ENCODE measurements at places on chromosomes 1 and 21. TPM values are rescaled to one million over a fixed set of nuclear protein-coding genes. Genes with fewer than 3 reads are reported as not detected.

GRCh38 chr1:22398656-22399420, 52.8 kb upstream of the ZBTB40 start:
- no peak for DNase-seq
- H3K36me3 ChIP-seq = no peaks in the 10 kb centered on the region
- no peak overlapping the region for H3K4me3 ChIP-seq
- H3K4me1 ChIP-seq = no peaks in the 10 kb centered on the region

The DAB1 gene
- 0.43 TPM for total RNA-seq

DNA sequence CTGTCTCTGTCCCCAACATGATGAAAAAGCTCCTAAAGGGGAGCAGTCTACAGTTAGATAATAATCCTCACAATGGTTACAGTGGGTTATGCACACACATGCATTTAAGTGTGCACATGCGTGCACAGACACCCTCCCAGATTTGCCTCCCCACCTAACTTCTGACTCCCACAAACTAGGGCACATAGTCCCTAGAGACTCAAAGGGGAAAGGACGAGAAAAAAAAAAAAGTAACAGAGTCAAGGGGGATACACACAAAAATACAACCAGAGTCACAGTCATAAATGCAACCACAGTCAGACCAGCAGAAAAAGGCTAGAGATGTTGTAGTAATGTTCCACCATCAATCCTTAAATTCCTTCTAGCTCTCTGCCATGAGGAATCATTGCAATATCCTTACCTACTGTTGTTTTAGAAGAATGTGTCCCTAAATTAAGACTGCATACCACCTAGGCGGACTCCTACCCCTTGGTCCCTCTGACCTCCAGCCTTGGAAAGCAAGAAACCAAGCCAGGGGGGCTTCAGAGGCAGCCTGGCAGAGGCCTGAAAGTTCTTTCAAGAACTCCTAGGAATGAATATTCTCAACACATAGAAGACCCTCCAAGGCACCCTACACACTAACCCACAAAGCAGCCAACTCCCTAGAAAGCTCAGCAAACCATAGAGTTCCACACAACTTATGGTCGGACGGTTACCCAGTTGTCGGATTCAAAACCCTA, 1.3 kb downstream of the CRTC2 start:
- peak overlapping the region; percentile 99 for H3K27ac ChIP-seq
- no peaks in the 10 kb centered on the region for H3K27me3 ChIP-seq
- DNase-seq = peak; percentile 70
- H3K36me3 ChIP-seq = peaks cover 41% of the 10 kb centered on the region

The VANGL2 gene
- 7.7 TPM for total RNA-seq

The RNF115 gene
- 14.6 TPM for total RNA-seq

- peak overlapping the region; percentile 98 for H3K27ac ChIP-seq
- H3K27me3 ChIP-seq = no peaks in the 10 kb centered on the region
- no peaks in the 10 kb centered on the region for H3K36me3 ChIP-seq
- H3K4me3 ChIP-seq = peak overlapping the region; percentile 71
Measured at GRCh38 chr1:109547463-109548320, 723 bp upstream of the GNAI3 start.

The BTBD8 gene
- 3.7 TPM for total RNA-seq

GRCh38 chr1:40783001-40783905, at the start of gene KCNQ4:
TSS of gene KCNQ4 (plus strand) at chr1:40783787. CDS start at chr1:40784094, 307 bp downstream.
- peak; percentile 74 for DNase-seq
- peaks cover 22% of the 10 kb centered on the region for H3K27me3 ChIP-seq
- peaks cover 16% of the 10 kb centered on the region for H3K4me1 ChIP-seq
- H3K36me3 ChIP-seq = no peaks in the 10 kb centered on the region
- peak within 1 kb of the TSS; percentile 43 for H3K4me3 ChIP-seq

The TAF12 gene
- 25.7 TPM for total RNA-seq

The TMEM200B gene
- 3.9 TPM for total RNA-seq

DNA sequence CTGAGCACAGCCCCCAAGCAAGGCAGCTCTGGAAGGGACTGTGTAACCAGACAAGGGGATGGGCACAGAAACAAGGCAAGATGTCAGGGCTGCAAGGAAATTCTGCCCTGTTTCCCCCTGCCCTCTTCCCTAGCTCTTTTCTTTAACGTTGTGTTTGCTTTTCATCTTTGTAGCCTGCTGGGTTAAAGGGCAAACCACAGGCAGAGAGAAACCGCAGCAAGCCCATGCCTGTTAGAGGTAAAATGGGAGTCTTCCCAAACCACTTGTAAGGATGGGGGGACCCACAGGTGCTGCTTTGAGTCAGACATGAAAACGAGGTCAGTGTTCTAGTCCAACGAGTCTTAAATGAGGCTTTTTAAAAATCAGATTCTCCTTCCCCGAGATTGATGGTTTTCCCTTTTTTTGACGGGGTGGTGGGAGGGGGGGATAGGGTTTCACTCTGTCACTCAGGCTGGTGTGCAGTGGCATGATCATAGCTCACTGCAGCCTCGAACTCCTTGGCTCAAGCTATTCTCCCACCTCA, 13.3 kb downstream of the TGFBR3 start:
- H3K4me3 ChIP-seq = no peak overlapping the region
- DNase-seq = no peak
- no peaks in the 10 kb centered on the region for H3K27me3 ChIP-seq
- no peaks in the 10 kb centered on the region for H3K36me3 ChIP-seq
- peak overlapping the region; percentile 36 for H3K27ac ChIP-seq
- H3K4me1 ChIP-seq = peaks cover 34% of the 10 kb centered on the region

DNA sequence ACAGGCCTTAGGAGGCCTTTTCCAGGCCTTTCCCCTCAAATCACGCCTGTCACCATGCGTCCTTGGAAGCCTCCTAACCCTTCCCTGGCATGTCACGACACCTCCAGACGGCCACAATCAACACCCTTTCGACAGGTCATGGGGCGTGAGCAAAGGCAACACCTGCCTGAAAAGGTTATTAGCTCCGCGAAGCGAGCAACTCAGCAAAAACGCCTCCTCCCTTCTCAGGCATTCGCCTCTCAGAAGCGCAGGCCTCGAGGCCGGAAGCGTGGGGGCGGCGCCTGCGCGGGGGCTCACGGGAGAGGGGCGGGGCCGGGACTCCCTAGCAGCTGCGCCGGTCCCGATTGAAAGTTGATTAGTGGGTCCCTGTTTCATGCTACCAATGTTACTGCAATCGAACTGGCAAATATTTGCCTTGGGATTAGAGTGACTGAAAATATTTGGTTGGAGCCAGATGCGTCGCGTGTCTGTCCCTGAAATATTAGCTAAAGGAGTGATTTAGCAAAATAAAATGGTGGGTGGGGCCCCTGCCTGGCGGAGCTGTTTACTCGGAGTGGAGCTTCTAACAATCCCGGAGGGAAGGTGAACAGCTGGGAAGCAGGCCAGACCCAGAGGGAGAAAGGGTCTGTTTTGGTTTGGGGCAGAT, 44.9 kb downstream of the GFI1 start:
- no peaks in the 10 kb centered on the region for H3K27me3 ChIP-seq
- H3K36me3 ChIP-seq = no peaks in the 10 kb centered on the region
- H3K4me1 ChIP-seq = no peaks in the 10 kb centered on the region
- H3K27ac ChIP-seq = no peak overlapping the region

The ESPN gene
- not detected for total RNA-seq

The VHLL gene
- not detected for total RNA-seq

GRCh38 chr1:23575226-23575810, 16.0 kb upstream of the ID3 start:
- no peaks in the 10 kb centered on the region for H3K36me3 ChIP-seq
- peaks cover 53% of the 10 kb centered on the region for H3K4me1 ChIP-seq
- no peak overlapping the region for H3K27ac ChIP-seq
- H3K27me3 ChIP-seq = no peaks in the 10 kb centered on the region
- peak; percentile 41 for DNase-seq

GRCh38 chr1:27504588-27505419, 14.8 kb upstream of the WASF2 start:
- H3K4me1 ChIP-seq = peaks cover 7% of the 10 kb centered on the region
- no peak overlapping the region for H3K4me3 ChIP-seq
- no peaks in the 10 kb centered on the region for H3K27me3 ChIP-seq
- no peaks in the 10 kb centered on the region for H3K36me3 ChIP-seq

DNA sequence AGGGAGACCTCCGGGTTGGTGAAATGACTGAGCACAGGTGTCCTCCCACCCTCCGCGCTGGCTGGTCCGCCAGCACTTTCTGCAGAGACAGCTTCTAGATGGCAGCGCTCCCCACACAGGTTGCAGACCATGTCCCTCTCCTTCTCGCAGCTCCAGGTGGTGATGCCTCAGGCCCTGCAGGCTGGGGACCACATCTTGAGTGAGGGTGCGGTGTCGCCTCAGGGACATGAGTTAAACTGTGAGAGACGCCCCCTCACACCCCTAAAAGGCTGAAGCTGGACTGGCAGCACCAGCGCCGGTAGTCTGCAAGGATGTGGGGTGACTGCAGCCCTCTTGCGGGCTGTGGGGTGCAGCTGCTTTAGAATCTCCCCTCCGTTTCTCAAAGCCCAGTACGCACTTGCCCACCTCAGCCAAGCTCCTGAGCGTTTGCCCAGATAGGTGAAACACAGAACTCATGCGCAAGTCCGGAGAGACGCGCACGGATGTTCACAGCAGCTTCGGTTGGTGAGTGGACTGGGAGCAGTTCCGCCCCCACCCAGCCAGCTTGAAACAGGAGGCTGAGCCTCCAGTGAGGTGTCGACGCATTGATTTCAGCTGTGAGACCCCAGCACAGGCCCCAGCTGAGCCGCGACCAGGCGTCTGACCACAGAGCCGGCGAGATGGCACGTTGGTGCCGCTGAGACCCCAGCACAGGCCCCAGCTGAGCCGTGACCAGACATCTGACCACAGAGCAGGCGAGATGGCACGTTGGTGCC, 28.6 kb downstream of the COL6A1 start:
- no peak for DNase-seq
- H3K27me3 ChIP-seq = no peaks in the 10 kb centered on the region
- H3K4me1 ChIP-seq = no peaks in the 10 kb centered on the region

DNA sequence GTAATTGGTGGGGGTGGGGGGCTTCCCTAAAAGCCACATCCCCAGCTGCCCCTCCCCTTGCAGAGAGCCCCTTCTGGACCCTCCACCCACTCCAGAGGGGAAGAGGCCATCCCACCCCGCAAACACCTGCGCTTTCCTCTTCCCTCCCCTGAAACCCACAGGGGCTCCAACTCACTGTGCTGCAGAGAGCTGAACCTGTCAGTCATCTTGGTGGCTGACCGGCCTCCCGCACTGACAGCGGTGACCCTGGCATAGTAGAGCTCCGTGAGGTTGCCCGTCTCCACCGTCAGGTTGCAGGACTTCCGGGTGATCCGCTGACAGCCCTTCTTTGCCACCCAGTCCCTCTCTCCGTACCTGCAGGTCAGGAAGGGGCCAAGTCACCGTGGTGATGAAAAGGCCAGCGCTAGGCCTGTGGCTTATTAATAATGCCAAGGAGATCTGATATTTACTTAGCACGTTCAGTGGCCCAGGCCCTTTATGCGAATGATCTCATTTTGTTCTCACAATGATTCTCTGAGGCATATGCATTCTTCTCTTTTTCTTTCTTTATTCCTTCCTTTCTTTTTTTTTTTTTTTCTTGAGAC, 5.9 kb downstream of the IL22RA1 start:
- no peak overlapping the region for H3K4me3 ChIP-seq
- H3K27me3 ChIP-seq = no peaks in the 10 kb centered on the region

DNA sequence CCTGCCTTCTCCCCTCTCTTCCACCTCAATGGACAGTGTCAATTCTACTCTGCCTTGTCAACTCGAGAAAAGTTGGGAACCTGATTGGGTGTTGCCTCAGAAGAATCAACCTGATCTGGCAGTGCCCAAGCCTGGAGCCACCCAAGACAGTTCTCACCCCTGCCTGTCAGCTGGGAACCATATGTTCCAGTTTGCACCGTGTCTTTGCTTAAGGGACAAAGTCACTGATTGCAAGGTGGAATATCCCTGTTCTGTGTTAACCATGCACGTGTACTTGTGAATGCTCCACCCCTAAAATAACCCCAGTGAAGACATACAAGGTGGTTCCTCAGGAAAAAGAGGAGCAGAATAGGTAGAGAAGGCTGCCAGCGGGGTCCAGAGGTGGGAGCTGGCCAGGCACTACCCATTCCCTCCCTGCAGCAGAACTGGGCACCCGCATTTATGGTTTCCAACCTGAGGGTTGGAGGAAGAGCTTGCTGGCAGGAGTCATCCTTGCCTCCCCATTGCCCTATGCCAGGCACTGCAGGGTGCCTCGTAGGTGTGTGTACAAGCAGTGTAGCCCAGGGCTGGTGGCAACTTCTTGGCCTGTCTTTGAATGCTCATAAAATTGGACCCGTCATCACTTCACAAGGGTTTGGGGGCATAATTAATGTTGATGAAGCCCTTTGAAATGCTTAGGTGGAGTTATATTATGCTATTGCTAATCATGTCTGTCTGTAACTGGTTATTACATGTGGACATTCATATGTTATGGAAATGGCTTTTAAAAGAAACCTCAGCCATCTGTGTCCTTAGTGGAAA, 11.3 kb downstream of the NIPAL3 start:
- DNase-seq = no peak
- H3K4me3 ChIP-seq = no peak overlapping the region
- H3K4me1 ChIP-seq = peaks cover 3% of the 10 kb centered on the region
- H3K27me3 ChIP-seq = no peaks in the 10 kb centered on the region
- H3K27ac ChIP-seq = no peak overlapping the region

The OR2L5 gene
- total RNA-seq = 3.1 TPM

DNA sequence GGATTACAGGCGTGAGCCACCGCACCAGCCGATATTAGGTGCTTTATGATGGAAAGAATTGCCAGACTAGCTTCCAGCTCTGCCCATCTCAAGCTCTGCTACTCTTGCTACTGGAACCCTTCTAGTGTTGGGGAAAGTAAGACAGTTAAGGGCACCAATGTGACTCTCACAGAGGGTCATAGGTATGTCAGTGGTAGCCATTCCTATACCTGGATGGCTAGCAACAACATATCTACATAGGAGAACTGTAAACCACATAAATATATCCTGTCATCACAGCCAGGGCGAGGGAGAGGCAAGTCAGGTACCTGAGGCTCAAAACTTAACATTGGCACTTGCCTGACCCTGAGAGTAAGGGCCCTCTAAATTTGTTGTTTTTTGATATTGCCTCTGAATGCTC, 1.7 kb upstream of the RHOU start:
- H3K27ac ChIP-seq = no peak overlapping the region
- H3K36me3 ChIP-seq = peaks cover 11% of the 10 kb centered on the region
- no peak overlapping the region for H3K4me3 ChIP-seq
- H3K4me1 ChIP-seq = peaks cover 40% of the 10 kb centered on the region
- H3K27me3 ChIP-seq = peaks cover 15% of the 10 kb centered on the region
- DNase-seq = no peak

GRCh38 chr1:163273766-163274441, 47.9 kb upstream of the NUF2 start:
- DNase-seq = no peak
- H3K27ac ChIP-seq = no peak overlapping the region
- no peaks in the 10 kb centered on the region for H3K27me3 ChIP-seq
- H3K36me3 ChIP-seq = no peaks in the 10 kb centered on the region
- no peak overlapping the region for H3K4me3 ChIP-seq

GRCh38 chr1:23692308-23692871, 784 bp downstream of the RPL11 start:
- no peak for DNase-seq

The CRABP2 gene
- 4.8 TPM for total RNA-seq

The CELA2B gene
- not detected for total RNA-seq

GRCh38 chr1:239189998-239190512, 196.3 kb upstream of the CHRM3 start:
- H3K27me3 ChIP-seq = no peaks in the 10 kb centered on the region
- H3K4me1 ChIP-seq = no peaks in the 10 kb centered on the region
- no peak overlapping the region for H3K27ac ChIP-seq
- DNase-seq = no peak

The LYSMD1 gene
- 3.7 TPM for total RNA-seq

Data from spleen (tissue), 13 donors.